Stimulated activated CD8-positive, alpha-beta memory T cell treated with anti-CD3 and anti-CD28 coated beads, Interleukin-4, amount 100 ng/mL, for 1 hour (primary cell): ENCODE measurements at places on chromosomes 4 and X.

DNA sequence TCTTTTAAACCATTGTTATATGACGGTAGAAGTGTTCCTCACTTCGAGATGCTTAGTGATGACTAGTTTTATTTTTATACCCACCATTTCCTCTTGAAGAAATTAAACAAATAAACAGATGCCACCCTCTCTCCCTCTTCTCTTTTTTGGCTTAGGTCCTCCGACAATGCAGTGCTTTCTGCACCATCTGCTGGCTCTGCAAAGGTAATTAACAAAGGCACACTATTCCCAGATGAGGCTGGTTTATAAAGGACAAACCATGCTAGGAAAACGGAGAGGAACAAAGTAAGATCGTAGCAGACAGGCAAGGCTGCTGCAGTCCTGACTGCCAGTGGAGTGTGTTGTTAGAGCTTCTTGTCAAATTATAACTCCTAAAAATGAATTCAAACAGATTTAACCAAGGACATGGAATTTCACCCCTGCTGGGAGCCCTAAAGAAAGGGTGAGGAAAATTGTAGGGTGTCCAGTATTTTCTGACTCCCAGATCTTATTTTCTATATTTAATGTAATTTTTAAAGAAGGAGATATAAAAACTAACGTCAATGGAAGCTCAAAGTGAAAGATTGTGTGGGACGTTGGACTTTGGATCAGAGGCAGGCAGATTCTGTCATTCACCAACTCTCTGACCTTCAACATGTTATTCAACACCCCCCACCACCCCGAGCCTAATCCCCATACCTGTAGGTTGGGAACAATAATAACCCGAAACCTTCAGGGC, 142.1 kb downstream of the CPEB2 start:
- DNase-seq = no peak

DNA sequence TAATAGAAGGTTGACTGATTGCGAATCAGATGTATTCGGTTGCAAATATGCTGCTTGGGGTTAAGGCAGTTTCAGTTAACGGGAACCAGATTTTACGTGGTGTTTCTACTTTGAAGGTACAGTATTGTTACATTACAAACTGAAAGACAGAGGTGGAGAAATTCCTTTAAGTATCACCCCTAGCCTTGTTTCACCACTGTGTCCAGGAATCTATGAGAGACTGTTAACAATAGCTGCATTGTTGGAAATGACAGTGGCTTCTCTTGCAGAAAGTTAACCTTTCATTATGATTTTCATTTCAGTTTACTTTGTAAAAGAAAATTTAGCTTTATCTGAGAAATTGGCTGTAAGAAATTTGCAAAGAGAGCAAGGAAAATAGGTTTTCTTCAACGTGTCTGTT, 2.6 kb downstream of the CDKL5 start:
- no peak for DNase-seq

GRCh38 chr4:3074846-3075651, 568 bp downstream of the HTT start:
- DNase-seq = no peak

DNA sequence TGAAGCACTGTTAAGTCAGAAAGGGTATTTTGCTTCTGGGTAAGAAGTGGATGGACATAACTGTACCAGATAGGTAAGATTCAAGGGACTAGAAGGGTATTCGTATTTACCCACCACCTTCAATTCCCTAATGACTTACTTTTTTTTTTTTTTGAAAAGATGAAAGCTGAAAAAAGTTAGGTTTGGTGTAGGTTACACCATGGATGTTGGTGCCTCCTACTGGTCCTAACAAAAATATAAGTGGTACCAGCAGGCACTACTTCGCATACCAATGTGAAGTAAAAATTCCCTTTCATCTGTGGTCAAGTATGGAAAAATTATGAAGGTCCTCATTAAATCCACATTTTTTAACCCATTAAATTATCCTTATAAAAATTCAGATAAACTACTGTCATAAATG, 7.2 kb downstream of the ANKRD17 start:
- no peak for DNase-seq

GRCh38 chrX:153411255-153411987, at the start of gene ZFP92:
Gene ZFP92, plus strand, starts transcription at chrX:153411472. Its CDS starts 6,851 bp downstream, at chrX:153418323.
- DNase-seq = no peak

DNA sequence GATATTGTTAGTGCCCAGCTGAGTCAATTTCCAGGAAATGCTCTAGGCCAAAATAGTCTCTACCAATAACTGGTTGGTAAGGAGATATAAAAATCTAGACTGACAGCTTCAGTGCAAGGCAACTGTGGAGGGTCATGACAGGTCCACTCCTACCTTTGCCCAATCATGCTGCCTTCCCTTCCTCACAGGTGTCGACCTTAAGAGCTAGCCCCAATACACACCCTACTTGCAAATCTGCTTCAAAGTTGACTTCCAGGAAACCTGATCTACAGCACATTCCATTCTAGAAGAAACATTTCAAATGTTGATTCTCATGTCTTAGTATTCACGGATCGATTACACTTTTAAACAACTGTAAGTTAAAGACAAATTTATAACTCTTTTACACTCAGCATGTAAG, 1455.5 kb downstream of the TECRL start:
- DNase-seq = no peak

DNA sequence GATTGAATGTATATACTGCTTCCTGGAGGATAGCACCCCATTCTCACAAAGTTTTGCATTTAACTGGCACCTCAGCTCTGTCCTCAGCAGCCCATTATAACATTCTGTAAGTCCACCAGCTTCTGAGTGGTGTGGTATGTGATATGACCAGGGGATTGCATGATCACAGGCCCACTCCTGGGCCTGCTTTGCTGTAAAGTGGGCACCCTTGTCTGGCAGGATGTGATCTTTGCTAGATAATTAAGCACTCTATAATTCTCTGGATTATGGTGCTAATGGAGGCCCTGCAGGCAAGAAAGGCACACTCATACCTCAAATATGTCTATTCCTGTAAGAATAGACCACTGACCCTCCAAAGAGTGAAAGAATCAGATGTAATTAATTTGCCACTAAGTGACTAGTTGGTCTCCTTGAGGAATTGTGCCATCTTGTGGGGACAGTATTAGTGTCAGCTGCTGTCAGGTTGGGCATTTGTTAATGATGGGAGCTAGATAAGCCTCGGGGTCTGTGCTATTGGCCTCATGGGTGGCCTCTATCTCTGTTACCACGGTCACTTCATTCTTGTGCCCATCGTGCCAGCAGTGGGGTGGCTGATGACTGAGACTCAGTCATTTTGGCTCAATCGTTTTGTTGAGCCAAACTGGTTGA, 2.2 kb upstream of the CFI start:
- DNase-seq = no peak
